Dermis blood vessel endothelial cell (primary cell): ENCODE measurements at places on chromosomes 2 and 18. TPM values are rescaled to one million over a fixed set of nuclear protein-coding genes. Genes with fewer than 3 reads are reported as not detected.

DNA sequence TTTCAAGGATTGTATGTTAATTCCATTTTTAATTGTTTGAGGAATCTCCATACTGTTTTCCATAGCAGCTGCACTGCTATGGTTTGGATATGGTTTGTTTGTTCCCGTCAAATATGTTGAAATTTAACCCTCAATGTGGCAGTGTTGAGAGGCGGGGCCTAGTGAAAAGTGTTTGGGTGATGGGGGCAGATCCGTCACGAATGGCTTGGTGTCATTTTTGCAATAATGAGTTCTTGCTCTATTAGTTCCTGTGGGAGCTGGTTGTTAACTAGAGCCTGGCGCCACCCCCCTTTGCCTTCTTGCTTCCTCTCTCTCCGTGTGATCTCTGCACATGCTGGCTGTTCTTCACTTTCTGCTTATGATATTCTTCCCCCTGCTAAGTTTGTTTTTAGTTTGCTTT lies 71.4 kb upstream of the LDLRAD4 start:
- DNase-seq, result no peak

DNA sequence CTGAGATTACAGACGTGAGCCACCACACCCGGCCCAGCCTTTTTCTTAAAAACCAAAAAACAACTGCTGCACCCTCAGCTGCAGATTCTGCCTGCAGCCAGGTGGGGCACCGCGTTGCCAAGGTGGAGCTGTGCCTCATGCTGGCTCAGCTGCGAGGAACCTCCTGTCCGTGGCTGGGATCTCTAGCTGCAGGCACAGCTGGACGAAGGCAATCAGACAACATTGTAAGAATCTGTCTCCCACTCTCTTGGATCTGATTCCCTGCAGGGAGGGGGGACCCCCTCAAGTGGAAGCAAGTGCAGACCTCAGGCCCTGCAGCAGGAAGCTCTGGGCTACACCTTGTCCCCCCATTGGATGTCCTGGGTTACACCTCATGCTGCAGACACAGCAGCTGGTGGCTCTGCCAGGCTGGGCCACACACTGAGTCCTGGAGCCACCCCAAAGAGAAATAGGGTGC lies 24.1 kb downstream of the CIDEA start:
- DNase-seq, result peak; percentile 25

DNA sequence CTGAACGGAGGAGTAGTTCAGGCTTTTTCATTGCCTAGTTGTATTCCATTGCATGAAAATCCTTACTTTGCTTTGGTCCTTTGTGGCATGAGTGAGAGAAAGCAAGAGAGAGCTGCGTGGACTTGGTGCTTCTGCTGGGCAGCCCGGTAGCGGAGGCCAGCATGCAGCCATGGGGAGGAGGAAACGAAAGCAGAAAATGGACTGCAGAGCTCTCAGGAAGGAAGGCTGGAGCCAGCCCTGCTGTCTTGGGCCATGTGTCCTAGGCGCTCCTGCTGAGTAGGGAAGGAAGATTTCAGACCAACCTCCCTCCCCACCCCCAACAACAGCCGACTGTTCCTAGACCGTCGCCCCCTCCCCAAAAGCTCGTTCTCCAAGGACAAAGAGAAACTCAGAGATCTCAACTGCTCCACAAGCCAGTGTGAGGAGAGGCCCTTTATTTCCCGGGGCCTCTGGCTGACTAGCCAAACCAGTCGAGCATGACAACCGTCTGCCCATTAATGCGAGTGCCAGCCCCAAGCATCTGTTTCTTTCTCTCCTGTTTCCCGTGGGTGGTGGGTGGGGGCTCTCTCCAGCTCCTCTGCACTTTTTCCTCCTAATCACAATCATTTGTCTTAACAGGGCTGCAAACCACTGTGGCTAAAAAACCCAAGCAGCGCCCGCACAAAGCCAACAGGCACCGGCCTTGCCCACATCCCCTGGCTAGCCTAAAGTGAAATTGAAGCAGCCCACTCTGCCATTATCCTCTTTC lies 66.8 kb upstream of the FZD7 start:
- DNase-seq, result no peak

GRCh38 chr2:97678298-97678697 lies 8.8 kb downstream of the C2orf92 start:
- DNase-seq, result no peak

DNA sequence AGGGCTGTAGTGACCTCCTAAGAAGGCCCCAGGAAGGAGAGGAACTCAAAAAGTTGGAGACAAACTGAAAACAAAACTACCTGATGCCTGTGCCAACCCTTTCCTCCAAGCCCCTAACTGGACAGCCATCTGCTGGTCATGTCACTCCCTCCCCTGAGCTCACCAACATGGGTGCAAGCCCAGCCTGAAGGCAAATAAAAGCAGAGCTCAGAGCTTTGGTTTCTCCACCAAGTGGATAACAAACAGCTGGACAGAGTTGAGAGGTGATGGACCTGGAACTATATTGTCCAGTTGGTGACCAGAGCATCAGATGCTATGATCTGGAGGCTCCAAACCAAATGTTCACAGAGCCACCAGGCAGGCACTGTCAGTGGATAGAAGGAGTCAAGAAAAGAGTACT lies 34.6 kb upstream of the MAL start:
- no peak for DNase-seq

- DNase-seq, result no peak
Observed at GRCh38 chr18:24516261-24516660, 55.8 kb downstream of the HRH4 start.

DNA sequence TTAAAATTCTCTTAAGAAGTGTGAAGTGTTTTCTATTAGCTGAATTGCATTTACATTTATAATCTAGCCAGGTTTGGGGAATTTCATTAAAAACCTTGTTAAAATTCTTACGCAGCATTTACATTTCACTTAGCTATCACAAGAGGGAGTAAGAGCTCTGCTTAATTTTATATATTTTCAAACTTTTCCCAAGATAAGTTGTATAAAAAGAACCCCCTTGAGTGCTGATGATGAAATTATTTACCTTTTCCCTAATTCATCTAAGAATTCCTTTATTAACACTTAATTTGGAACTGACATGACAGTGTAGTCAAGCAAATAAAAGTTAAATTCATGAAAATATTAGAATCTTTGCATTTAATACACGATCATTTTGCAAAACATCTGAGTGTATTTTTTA lies 54.2 kb upstream of the ZSWIM2 start:
- peak; percentile 46 for DNase-seq

DNA sequence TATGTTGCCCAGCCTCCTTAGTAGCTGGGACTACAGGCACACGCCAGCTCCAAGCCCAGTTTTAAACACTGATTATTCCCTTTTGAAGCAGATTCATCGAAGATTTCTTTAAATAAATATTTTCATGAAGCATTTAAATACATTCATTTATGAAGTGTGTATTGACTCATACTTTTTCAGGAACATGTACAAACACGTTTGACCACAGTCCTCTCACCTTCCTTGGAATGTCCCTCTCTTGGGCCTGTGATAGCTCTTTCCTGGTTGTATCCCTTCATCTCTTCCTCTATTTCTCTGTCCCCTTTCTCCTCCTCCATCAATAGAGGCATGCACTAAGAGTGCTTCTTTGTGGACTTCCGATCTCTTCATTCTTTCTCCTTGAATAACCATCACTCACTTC lies 2.5 kb downstream of the PSTPIP2 start:
- DNase-seq, result no peak

- DNase-seq, result no peak
Observed at GRCh38 chr2:222577341-222577740, 78.6 kb downstream of the FARSB start.

- no peak for DNase-seq
Observed at GRCh38 chr2:207891086-207891844, 121.6 kb upstream of the FZD5 start.

DNA sequence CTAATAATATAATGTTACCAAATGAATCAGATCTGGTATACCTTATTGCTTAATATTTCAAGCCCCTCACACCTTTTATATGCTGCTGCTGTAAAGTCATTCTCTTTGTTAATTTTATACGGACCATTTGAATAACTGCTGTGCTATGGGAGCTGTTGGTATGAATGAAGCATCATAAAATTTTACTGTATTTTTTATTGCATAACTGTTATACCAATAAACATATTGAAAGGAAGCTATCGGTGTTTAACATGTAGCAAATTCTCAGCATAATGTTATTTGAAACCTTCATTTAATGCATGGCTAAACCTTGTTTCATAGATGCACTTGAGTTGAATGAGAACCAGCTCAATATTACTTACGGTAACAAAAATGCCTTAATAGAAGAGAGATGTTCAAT lies 1040.3 kb downstream of the SOCS6 start:
- DNase-seq, result no peak

DNA sequence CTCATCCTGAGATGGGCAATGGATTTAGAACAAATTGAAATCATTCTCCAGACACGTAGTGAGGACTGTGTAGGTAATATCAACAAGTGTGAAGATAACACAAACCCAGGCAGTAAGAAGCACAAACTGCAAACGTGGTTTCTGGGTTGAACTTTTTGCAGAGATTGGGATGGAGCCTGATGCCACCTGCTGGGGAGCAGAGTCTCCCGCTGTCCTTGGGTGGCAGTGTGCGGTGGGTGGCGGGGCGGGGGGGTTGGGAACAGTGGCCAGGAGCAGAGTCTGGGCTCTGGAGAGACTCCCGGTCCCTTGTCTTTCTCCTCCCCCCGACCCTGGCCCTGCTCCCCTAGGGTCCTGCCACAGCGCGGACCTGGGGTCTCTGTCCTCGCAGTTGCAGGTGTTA lies 19.5 kb downstream of the TRAF3IP1 start:
- DNase-seq, result no peak

GRCh38 chr18:31655354-31655753 lies 29.0 kb downstream of the B4GALT6 start:
- no peak for DNase-seq

Gene PLGLB2
- total RNA-seq, result 0.65 and 1.7 TPM in 2 replicates

Gene NR4A2
- total RNA-seq, result 0.14 and 0.17 TPM in 2 replicates

Gene AFF3
- 0.05 TPM in 1 of 2 replicates, not detected in the other for total RNA-seq

Gene DCTN1
- 160 and 207 TPM in 2 replicates for total RNA-seq

Gene TUBA3D
- not detected in 2 replicates for total RNA-seq

Gene REG3A
- total RNA-seq, result not detected in 2 replicates

Gene CNGA3
- under 0.01 TPM in 1 of 2 replicates, not detected in the other for total RNA-seq

Gene MCM6
- 15.5 and 46.5 TPM in 2 replicates for total RNA-seq

Gene SCTR
- total RNA-seq, result not detected in 2 replicates
